ENCODE measurements at places on chromosomes 5 and 9.
A peak's percentile ranks its signal among the peaks of the same experiment; 100 is the strongest.

DNA sequence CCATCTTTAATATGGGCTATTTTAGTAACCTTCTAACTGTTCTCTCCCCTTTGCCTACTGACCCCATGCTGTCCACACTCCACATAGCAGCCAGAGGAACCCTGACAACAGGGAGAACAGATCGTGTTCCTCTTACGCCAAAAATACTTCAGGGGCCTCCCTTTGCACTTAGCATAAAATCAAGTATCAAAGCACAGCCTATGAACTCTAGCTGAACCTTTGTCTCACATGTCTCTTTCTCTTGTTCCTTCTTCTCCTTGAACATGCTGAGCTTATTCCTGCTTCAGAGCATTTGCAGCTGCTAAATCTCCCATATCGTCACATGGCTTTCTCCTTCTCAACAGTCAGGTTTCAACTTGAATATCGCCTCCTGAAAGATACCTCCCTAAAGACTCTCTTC, 698.8 kb upstream of the C9orf72 start:
- no peak for DNase-seq

DNA sequence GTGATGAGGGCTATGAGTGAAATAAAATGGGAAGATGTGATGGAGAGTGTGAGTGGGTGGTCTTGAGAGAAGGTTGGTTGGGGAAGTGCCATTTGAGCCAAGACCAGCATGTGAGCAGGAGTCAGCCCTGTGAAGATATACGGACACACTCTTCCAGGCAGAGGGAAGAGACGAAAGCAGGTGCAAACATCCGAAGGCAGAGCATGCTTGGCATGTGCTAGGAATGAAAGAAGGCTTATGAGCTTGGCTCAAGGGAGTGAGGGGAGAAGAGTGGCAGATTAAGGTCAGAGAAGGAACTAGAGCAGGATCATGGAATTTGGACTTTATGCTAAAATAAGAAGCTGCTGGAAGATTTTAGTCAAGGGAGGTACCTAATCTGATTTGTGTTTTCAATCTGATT, 23.6 kb upstream of the CCDC112 start:
- DNase-seq: no peak

- DNase-seq: no peak
Measured at GRCh38 chr9:99401680-99402504, 179.8 kb downstream of the SEC61B start.

- DNase-seq: no peak
Measured at GRCh38 chr9:135301271-135302263, 178.0 kb upstream of the PPP1R26 start.

- no peak for DNase-seq
Measured at GRCh38 chr5:115377468-115378217, 81.2 kb upstream of the CCDC112 start.

DNA sequence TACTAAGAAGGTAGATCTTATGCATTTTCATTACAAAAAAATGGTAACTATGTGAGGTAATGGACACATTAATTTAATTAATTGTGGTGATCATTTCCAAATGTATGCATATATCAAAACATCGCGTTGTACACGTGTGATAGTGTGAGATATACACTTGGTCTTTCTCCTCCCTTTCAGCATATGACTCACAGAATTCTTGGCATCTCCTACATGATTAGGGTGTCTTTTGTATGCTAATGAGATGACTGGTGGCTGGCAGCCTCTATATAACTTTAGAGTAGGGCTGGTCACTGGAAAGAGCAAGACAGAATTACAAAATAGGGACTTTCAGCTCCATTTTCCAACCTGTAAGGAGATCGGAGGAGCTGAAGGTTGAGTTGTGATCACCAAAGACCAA, 1167.6 kb downstream of the CDH12 start:
- DNase-seq: no peak

DNA sequence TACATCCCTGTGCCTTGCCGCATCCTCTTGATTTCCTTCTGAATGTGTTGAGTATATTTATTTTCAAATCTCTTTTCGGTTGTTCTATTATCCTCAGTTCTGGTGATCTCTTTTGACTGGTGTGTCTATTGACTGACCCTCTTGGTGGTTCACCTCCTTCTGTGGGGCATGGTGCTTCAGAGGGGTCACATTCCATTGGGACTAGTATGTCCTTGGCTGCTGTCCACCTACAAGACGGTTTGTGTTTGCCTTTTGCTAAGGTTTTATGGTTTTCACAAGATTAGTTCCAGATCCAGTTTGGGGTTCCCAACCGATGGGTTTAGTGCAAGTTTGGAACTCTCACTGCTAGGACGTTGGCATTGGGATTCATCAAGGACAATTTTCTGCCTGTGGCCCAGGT, 66.6 kb downstream of the PHF2 start:
- DNase-seq: no peak

DNA sequence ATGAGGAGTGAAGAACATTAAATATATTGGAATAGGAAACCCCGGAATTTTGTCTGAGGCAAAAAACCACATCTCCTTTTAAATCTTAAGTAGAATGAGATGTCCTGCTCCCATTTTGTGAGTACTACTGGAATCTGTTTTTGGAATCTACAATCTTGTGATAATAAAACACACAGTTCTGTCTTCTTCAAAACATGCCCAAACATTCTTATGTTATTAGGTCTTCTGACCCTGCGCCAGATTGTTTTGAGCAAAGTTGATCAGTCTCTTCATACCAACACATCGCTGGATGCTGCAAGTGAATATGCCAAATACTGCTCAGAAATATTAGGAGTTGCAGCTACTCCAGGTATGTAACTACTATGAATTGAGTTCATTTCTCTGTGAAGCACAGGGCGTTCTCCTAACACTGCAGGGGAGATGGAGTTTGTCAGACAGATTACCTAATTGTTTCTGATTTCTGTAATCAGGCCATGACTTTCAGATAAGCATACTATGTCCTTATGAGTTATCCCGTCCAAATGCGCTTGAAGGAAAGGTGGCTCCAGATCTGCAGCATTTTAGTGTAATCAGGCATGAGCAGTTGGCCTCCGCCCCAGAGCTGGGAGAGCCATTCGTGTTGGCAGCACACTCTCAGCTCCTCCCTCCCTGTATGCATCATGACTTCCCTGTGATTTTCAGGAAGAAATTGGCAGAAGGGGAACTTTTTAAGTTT, 88.0 kb downstream of the NLN start:
- DNase-seq: no peak

GRCh38 chr5:79464695-79465332, 49.1 kb downstream of the HOMER1 start:
- DNase-seq: peak; percentile 6

All from COR-L47 (cell line).